ENCODE measurements at places on chromosomes 4 and X.

- no peak for DNase-seq
Observed at GRCh38 chr4:184320631-184321030, 103.0 kb upstream of the ENPP6 start.

- DNase-seq, result no peak
Observed at GRCh38 chrX:147377728-147378127, 534.0 kb upstream of the FMR1 start.

DNA sequence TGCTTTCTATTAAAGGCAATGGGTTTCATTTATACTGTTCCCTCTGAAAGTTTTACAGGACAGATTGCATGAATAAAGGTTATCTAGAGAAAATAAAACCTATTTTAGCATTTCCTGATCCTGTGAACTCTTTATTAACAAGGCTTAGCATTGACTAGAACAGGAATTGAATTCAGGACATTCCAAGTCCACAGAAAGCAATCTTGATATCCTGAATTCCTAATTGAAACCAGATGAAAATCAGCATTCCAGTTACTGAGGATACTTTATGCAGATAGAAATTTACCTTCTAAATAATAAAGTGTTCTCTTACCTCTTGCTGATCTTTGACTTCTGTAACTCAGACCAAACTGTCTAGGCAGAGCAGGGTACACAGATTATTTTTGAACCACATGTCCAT lies 151.4 kb downstream of the ZNF518B start:
- DNase-seq, result no peak

- no peak for DNase-seq
Observed at GRCh38 chrX:38982370-38982769, 181.1 kb downstream of the MID1IP1 start.

- DNase-seq, result no peak
Observed at GRCh38 chrX:75301060-75301459, 27.2 kb downstream of the UPRT start.

DNA sequence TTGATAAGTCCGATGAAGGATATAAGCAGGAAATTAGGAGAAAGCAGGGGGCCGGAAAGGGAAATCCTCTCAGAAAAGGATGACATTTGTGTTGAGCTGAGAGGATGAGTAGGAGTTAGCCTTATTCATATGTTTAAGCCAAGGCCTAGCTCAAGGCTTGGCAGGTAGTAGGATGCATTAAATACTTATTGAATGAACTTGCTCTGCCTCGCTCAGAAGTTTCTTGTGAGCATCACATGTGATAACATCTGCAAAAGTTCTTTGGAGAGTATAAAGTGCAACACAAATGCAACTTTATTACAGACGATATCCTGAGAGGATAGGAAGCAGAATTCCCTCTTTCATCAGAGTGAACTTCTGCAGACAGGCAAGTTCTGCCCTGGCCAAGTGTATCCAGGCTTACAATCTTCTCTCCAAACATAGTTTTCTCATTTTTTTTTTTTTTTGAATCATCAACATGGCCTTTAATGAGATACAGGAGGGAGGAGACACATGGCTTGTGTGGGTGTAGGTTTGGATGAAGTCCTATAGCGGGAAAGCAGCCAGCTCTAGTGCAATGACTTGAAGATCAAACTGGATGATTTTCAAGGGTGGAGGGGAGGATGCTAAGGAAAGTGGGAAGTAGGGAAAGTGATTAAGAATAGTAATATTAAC lies 48.1 kb downstream of the LUZP4 start:
- DNase-seq, result peak; percentile 81

DNA sequence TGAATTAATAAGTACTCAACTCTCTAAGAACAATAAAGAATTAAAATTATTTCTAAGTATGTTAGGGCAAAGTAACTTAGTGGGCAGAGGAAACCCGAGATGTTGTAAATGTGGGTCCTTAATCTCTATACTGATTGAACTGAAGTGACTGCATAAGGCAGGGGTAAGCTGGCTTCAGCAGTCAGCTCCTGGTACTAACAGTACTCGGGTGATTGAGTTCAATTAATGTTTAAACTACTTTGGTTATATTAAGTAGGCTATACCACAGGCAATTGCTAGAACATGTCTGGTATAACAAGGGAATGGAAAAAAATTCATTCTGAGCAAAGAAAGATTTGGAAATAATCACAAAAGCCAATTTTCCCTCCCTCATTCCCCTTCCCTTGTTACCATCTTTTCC lies 90.7 kb downstream of the LNX1 start:
- DNase-seq, result no peak

GRCh38 chrX:41718481-41719235 lies 5.3 kb upstream of the GPR82 start:
- no peak for DNase-seq

GRCh38 chr4:139207247-139207646 lies 30.2 kb upstream of the ELF2 start:
- no peak for DNase-seq

DNA sequence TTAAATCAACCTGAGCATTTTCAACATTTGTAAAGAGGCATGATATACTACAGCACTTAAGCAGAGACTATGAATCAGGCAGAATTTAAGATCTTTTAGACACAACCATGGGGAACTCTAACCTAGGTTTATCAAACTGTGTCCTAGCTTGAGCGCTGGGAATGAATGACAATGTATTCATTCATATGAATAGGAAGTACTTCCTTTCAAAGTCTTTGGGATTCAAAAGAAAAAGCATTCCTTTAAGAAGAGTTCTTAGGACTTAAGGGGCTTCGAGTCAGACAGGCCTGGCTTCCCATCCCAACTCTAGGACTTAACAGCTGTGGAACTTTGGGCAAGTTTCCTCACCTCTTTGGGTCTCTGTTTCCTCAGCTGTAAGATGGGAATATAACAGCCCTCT lies 104.6 kb downstream of the ANAPC4 start:
- no peak for DNase-seq

DNA sequence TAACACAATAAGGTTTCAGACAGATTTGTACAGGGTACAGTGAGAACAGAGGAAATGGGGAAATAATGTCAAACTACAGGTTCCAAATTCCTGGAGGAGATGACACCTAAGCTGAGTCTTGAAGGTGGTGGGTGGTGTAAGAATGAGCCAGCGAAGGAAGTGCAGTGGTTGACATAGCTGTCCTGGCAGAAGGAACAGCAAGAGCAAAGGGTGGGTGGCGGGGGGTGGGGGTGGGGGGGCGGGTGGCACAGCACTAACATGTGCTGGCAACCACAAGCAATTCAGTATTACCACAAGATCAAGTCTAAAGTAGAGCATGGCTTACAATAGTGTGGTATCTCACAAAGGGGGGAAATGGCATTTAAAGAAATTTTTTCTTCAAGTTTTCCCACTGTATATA lies 13.1 kb upstream of the G3BP2 start:
- no peak for DNase-seq

DNA sequence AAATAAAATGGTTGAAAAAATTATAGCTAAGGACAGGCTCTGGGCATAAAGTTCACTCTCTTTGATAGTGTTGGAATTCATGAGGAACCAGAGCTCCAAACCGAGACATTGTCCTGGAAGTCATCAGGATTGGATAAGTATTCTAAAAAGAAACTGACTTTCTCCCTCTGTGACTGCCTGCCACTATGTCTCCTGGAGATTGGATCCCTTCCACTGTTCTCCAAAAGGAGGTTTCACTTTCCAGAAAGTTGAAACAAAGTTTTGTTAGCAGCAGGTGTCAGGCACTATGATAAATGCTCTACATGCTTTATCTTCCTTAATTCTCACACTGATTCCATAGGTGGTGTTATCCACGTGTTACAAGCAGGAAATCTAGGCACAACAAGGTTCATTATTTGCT lies 16.8 kb downstream of the BANK1 start:
- DNase-seq, result no peak

GRCh38 chrX:103791228-103791627 lies 14.6 kb downstream of the PLP1 start:
- DNase-seq, result no peak

GRCh38 chr4:109699553-109700225 lies 3.6 kb downstream of the CASP6 start:
- DNase-seq, result no peak

DNA sequence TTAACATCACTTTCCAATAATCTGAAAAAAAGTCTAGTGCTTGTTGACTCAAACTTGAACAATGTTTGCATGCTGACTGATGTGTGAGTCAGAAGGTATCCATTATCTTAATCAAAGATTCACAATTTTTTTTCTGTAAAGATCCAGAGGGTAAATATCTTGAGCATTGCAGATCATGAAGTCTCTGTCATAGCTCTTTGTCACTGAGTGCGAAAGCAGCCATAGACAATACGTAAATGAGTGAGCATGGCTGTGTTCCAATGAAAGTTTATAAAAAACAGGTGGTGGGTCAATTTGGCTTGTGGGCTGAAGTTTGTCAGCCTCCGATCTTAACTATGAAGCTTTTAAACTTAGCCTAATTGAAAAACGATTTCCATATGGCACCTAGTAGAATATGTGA lies 37.7 kb downstream of the NHS start:
- DNase-seq, result peak; percentile 71

DNA sequence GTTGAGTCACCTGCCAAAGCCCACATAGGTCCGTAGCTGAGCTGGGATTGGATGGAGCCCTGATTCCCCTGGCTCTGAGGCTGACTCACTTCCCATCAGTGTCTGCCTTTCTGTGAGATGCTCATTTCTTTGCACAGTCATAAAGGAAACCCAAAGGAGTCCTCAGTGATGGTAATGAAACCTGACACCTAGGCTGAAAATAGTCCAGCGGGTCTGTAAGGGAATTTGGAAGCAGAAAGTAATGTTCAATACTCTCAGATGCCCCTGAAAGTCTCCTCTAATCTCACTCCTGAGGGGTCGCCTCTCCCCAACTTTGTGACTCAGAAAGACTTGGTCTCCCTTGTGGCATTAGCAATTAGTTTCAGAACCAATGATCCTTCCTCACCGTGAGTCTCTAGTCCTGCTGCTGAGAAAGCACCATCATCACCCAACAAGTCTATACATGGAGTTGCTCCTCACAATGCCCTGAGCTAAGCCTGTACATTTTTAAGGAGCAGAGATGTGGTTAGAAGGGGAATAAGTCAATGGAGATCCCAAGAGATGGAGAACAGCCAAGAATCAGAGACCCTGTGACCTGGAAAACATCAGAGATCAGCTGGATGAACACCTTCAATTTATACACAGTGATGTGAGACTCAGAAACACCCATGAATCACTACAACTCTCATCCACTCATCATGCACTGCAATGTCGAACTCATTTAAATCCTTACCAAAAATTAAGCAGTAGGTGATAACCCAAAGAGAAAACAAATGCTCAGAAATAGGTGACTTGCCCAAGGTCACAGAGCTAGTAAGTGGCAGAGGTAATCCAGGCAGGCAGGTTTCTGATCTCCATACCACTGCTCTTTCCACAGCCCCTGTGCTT lies 219.0 kb upstream of the CPEB2 start:
- DNase-seq, result peak; percentile 20

- DNase-seq, result peak; percentile 14
Observed at GRCh38 chr4:164136180-164136616, 617.7 kb upstream of the SMIM31 start.

- DNase-seq, result no peak
Observed at GRCh38 chr4:169658196-169658595, 37.8 kb downstream of the CLCN3 start.

GRCh38 chrX:11770320-11770719 lies 12.3 kb downstream of the MSL3 start:
- peak; percentile 29 for DNase-seq

GRCh38 chr4:153533387-153533786 lies 67.2 kb downstream of the TMEM131L start:
- DNase-seq, result no peak

DNA sequence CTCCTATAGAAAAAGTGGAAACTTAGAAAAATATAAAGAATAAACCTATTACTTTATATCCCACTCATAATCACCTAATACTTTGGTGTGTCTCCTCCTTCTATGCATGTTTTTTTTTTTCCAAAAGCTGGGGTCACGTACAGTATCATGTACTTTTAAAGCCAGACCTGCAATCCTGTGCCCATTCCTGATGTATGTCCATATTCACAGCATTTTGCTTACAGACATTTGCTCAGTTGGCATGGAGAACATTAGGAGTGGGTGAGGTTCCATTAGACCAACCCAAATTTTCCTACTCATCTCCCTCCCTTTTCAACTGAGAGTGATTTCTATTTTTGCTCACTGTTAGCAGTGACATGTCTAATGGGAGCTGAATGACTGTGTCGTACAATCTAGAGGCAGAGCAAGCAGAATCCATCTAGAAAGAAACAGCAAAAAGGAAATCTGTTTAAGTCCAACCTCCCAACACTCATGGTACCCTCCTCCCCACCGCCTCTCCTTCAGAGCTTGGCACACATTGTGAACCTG lies 195.6 kb upstream of the KLF3 start:
- DNase-seq, result no peak

DNA sequence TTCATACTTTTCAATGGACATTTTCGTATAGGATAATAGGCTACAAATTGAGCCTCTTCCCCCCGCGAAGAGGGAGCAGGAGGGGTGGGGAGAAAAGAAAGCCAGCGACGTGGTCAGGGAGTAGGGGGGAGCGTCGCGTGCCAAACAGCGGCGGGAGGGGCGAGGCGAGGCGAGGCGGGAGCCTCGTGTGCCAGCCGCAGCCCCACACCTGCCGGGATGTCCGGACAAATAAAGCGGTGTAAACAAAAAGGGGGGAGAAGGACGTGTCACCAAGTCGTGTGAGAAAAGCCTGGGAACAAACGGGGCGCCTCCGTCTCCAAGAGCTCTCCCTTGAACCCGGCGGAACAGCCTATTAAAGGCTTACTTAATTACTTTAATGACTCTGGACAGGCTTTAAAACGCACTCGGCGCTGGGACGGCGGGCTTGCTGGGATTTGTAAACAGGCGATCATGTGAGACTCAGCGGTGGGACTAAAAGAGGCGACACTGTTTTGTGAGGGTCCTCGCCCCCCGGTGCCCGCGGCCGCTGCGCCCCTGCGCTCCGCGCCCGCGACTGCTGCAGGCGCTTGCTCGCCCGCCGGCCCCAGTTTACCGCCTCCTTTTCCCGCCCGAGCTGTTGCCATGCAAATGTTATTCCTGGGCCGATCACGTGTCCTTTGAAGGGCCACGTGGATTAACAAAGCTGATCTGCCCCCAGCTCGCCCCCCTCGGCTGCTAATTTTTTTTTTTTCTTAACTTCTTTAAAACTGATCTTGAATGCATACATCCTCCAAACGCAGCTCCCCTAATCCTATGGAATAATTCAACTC lies at the start of gene HELT:
TSS of gene HELT (plus strand) at position 527 of the 809 bp plus-strand sequence. CDS start 439 bp downstream, outside the sequence.
- DNase-seq, result no peak

GRCh38 chr4:42489095-42489494 lies 91.8 kb downstream of the SHISA3 start:
- DNase-seq, result no peak

- no peak for DNase-seq
Observed at GRCh38 chr4:38223782-38224236, 263.6 kb downstream of the PTTG2 start.
